ENCODE measurements at places on chromosomes 12 and 14.
A peak's percentile ranks its signal among the peaks of the same experiment; 100 is the strongest.

DNA sequence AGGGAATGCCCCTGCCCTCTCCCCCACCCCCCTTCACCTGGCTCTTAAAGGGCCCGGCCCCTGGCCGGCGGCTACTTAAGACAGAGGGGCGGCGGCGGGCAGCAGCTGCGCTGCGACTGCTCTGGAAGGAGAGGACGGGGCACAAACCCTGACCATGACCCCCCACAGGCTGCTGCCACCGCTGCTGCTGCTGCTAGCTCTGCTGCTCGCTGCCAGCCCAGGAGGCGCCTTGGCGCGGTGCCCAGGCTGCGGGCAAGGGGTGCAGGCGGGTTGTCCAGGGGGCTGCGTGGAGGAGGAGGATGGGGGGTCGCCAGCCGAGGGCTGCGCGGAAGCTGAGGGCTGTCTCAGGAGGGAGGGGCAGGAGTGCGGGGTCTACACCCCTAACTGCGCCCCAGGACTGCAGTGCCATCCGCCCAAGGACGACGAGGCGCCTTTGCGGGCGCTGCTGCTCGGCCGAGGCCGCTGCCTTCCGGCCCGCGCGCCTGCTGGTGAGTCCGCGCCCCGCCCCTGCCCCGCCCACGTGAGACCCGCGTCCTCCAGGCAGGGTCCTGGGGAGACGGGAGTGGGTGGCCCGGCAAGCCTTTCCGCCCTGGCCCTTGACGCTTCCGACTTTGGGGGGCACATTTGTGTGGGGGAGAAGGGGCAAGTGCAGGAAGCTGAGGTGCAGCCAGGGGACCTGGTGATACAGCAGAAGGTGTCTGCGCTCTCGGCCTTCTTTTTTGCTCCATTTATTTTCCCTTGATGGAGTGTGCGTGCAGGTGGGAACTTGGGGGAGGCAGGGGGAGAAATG is at the start of gene IGFBP6:
IGFBP6 (plus strand) TSS at position 104 of the 790 bp plus-strand sequence; CDS start at position 155, 51 bp downstream.
- peak; percentile 90 for DNase-seq

DNA sequence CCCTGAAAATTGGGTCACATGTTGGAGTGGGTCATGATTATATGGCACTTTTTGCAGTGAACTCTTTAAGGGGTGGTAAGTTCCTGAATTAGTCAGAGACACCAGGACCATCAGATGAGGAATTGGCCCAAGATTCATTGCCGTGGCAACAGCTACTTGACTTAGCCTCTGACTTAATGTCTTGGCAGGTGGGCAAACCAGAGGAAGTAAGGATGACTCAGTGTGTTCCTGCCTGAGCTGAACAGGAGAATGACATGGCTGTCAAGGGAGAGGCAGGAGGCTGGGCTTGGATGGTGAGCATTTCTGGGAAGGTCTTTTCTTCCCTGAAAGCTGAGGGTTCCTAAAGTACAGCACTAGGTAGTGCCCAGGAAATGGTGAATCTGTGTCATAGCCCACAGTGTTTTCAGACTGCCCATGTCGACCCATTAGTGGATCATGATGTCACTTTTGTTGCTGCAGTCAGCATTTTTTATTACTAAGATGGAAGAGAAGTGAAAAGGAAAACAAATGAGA is 170.1 kb upstream of the PWP1 start:
- peak; percentile 98 for DNase-seq

DNA sequence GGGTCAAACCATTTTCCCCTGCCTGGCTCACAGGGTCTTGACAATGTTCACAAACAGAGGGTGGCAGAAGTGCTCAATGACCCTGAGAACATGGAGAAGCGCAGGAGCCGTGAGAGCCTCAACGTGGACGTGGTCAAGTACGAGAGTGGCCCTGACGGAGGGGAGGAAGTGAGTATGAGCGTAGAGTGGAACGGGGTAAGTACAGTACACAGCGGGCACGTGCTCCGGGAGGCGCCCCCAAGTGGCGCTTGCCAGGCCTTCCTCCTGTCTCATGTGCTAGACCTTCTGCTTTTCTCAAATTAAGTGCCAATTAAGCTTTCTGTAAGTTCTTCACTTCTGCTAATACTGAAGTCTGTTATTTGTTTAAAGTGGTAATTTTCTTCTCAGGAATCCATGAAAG is 35.9 kb downstream of the XRCC3 start:
- peak; percentile 50 for DNase-seq

- DNase-seq: peak; percentile 91
Observed at GRCh38 chr14:52124791-52125684, 56.2 kb upstream of the NID2 start.

DNA sequence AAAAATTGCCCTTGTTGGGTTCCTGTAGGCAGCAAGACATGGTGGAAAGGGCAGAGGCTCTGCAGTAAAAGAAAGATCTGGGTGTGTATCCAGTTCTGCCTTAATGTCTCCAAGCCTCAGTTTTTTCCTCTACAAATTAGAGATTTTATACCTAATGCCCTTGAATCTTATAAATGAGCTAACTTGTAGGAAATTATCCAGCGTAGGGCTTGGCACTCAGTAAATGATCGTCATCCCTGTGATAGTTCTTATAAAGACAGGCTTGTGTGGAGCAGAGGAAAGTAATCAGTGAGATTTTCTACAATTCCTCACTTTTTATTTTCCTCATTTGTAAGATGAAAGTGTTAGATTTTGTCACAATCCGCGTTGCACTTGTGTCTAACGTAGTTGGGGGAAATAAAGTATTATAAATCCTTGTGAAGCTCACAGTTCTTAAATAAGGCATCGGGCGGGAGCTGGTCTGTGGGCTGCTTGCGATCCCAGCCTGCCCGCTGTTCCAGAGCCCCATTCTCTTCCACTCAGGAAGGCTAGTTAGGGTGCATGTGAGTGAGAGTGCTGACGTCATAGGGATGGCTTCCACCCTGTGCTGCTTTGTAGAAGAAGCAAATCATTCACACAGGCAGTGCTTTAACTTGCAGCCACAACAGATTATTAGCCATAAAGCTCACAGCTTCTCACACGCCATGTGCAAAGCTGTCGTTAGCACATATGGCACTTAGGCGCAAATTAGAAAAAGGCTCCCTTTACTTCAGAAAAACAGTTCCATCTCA is 87.6 kb downstream of the EML1 start:
- peak; percentile 69 for DNase-seq

DNA sequence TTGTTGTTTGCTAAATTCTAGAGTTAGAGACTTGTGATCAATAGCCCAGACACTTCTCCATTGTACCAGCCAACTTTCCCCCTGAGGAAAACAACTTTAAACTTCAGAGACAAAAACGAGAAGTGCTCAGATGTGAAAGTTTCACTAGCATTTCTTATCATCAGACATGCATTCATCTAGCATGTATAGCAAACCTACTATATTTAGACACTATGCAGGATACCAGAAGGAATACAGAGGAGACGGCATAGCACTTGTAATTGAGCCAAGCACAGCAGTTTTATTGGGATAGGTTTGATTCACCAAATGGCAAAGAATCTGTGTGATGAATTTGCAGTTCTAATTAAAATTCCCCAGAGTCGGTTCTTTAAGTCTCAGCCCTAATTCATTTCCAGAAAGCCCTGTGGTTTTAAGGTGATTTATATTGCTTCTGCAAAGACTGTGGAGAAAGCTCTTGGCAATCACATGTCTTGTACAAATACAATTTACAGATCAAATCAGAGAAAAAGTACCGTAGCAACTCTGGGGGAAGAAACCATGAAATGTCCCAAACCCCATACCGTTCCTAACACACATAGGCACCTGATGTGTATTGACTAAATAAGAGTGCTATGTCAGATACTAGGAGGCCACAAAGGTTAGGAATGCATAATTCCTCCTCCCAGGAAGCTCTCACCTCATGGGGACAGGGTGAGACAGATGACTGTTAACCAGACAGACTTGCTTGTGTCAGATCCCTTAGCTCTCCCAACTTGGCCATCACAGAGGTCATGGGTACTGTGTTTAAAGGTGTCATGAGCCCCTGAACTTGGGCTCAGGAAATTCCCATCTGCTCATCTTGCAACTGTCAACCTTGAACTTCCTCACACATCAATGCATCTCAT is 69.6 kb upstream of the KRAS start:
- no peak for DNase-seq

DNA sequence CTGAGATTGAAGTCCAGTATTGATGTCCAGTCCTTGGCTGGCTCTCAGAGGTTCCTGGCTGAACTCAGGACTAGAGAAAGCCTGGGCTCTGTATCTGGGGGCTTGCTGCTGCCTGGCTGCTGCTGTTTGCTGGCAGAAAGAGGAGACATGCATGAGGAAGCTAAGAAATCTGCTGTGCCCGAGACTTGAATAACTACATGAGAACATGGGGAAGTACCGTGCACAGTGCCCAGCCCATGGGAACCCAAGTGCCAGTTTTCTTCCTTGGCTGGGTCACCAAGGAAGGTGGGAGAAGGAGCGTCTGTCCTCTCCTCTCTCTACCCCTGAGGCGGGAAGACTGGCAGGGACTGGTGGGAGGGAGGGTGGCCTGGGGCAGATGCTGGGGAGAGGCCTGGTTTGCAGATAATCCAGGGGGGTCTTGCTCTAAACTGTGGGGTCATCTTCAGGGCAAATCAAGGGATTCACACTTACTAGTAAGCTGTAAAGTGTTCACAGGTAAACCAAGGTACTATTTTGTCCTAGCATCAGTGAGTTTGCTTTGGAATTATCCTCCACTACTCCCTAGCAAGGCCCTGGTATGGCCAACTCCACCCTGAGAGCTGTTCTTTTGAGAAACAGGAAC is 13.8 kb upstream of the ZFP36L1 start:
- no peak for DNase-seq

- peak; percentile 71 for DNase-seq
Observed at GRCh38 chr12:122064780-122065588, 13.6 kb upstream of the MLXIP start.

DNA sequence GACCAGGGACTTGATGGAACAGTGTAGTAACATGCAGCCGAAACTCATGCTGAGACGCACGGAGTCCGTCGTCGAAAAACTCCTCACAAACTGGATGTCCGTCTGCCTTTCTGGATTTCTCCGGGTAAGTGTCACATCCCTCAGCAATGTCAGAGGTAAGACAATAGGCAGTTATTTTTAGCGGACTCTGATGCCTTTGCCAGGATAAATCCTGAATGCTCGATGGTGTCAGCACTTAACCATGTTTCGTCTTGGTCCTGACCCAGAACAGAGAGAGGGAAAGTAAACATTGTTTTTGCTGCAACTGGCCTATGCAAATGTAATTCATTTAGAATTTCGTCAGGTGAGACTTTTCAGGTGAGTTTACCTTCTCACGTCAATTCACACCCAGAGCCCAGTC is 112.3 kb downstream of the PLXNC1 start:
- DNase-seq: no peak
